ENCODE measurements at places on chromosomes 5 and 9.

- no peak for DNase-seq
These were observed 17.3 kb downstream of the SCAMP1 start for GRCh38 chr5:78377718-78378105.

DNA sequence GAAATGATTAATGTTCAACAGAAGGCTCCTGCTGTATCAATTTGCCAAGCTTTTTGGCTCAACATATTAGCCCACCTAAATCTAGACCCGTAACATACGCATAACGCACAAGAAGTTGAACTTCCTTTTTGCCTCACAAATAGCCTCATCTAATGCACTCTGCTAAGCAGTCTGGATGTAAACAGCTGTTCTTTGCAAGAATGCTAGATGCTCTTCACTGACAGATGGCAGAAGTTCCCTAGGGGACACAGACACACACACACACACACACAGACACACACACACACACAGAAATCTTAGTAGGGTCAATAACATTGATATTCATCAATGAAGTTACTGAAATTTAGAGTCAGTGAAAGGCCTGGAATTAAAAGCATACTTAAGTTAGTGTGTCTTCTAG, 13.2 kb upstream of the PCA3 start:
- no peak for DNase-seq

DNA sequence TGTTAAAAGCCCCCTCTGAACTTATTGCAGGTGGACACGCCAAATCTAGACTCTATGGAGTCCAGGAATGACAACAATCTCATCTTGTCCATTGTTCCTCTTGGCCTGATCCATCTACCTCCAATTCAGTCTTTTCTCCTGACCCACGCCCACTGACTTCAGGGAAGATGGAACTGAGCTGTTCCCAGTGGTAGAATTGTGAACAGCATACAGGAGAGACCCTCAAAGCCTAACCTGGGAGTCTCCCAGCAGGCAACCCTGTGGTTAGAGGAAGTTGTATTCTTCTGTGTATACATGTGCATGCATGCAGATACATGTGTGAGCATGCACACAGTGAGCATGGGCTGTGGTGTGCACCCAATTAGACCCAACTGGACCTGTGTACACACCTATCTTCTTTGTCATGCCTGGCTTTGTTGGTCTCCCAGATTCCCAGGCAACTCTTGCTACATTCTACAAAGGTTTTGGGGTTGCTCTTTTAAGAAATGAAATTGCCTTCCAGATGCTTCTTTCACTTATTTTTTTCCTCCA, 286.0 kb downstream of the ZSWIM6 start:
- DNase-seq: no peak

- no peak for DNase-seq
These were observed 28.6 kb upstream of the NKX2-5 start for GRCh38 chr5:173263566-173263965.

- DNase-seq: no peak
These were observed 284.7 kb downstream of the FANCC start for GRCh38 chr9:95032580-95033341.

GRCh38 chr5:5986492-5987178, 391.7 kb downstream of the MED10 start:
- DNase-seq: no peak

- DNase-seq: no peak
These were observed 60.0 kb downstream of the RALGPS1 start for GRCh38 chr9:126974594-126974993.

- DNase-seq: no peak
These were observed 65.5 kb downstream of the UNC13B start for GRCh38 chr9:35227284-35227683.

Data from occipital lobe (tissue), 3 donors.